ENCODE measurements at places on chromosomes 4 and X.

DNA sequence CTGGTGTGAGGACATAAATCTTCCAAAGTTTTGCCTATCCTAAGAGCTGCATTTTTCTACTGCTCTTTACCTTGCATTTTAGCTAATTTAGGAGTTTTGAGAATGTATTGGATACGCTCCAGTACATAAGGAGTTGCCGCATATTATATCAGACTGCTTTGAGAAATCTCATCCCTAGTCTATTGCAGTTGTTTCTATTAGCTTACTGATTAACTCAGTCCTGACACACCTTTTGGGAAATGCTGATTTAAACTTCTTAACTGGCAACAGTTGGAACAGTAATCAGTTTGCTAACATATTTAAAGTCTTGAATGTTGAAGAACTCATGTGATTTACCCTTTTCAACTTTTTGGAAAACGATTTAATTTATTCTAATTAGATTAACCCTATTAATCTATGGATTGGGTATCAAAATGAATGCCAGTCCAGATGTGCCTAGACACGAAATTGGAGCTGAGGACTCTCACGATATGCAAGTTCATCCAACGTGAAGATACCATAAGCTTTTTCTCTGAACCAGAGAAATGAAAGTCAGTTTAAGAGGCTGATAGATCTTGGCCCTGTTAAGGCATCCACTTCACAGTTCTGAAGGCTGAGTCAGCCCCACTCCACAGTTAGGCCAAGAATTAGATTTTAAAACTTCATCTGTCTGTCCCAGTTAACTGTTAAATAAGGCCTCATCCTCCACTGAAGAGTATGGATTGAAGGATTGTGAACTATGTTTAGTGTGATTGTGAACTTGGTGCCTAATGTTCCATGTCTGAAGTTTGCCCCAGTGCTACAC, 90.0 kb downstream of the MAOA start:
- no peak for DNase-seq

DNA sequence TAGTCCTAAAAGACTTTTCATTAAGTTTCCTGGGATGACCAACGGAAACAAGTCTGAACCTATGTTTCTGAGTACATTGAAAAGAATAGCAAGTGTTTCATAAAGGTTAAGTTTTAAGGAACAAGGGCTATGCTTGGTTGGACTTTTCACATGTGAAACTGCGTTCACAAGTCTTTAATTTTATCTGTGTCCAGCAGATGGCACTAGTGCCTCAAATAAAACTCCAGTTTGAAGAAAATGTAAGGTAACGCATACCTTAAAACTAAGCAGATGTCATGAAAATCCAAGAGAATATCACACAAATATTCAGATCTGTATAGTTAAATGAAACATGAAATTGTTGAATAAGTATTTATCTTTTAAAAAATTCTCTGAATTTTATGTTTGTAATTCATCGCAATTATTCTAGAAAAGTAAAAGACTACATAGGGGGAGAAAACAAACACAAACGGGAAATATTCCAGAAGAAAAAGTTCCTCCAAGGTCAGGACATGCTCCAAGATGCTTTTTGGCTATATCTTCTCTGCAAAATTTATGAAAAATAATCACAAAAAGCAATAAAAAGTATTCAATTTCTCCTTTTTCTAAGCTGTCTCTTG, 89.6 kb upstream of the MAD2L1 start:
- no peak for DNase-seq

GRCh38 chrX:107758231-107758766, 17.3 kb downstream of the TSC22D3 start:
- no peak for DNase-seq

DNA sequence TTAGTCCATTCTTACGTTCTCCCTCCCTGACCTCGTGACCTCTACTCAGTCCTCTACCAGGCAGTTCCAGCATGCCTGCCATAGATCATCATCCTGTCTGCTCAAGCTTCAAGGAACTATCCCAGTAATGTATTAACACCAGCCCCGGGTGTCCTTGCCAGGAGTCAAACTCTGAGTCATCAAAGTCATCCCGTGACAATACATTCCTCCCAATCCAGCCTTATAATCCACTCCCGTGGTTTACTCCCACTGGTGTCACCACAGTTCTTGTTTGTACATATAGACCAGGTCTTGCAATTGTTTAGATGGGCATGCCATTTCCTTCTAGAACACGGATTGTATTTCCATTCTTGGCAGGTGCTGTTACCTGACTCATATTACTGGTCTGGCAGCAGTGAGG, 68.7 kb upstream of the TAB3 start:
- DNase-seq = no peak

GRCh38 chr4:64144994-64145393, 264.3 kb downstream of the TECRL start:
- DNase-seq = no peak

- no peak for DNase-seq
These were observed 30.4 kb upstream of the UBE2NL start for GRCh38 chrX:143853488-143853887.

DNA sequence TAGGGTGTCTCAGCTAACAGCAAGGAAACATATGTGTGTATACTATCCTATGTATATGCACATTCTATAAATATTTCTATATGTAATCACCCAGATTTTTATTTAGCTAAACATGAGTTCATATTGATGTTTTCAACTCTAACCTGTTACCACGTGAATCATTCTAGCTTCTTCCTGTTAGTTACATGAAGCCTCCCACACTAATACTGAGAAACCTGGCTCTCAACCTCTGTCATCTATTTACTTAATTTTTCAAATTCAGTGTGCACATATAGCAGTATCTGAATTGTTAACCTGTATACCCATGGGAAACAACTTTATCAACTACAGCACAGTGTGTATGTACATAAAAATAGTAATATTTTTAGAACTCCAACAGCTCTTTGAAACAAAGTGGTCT, 57.3 kb downstream of the KLF8 start:
- no peak for DNase-seq

DNA sequence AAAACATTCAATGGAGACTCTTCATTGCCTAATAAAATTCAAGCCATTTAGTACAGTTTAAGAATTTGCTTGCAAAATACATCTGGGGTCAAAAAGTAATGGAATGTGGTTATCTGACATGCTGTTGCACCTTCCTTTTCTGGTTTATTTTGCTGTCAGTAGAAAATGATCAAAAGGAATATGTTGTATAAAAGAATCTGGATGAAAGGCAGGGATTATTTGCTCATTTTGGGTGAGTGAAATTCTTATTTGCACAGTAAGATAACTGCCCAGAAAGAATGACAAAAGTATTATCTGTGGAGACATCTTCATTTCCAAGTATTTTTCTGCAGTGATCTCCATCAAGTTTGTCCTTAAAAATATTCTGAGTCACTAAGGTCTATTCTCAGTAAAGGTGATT, 30.4 kb downstream of the BOD1L1 start:
- DNase-seq = no peak

GRCh38 chrX:7127056-7127455, 20.5 kb upstream of the STS start:
- DNase-seq = no peak

GRCh38 chr4:90159193-90159592, 32.0 kb downstream of the CCSER1 start:
- DNase-seq = no peak

- no peak for DNase-seq
These were observed 1.7 kb downstream of the GALNT7 start for GRCh38 chr4:173170182-173170778.

GRCh38 chr4:101337688-101338087, 9.6 kb downstream of the PPP3CA start:
- DNase-seq = no peak

GRCh38 chr4:1746265-1746691, 25.0 kb downstream of the TACC3 start:
- DNase-seq = peak; percentile 88

GRCh38 chrX:108945883-108946523, 209.6 kb upstream of the IRS4 start:
- DNase-seq = no peak

DNA sequence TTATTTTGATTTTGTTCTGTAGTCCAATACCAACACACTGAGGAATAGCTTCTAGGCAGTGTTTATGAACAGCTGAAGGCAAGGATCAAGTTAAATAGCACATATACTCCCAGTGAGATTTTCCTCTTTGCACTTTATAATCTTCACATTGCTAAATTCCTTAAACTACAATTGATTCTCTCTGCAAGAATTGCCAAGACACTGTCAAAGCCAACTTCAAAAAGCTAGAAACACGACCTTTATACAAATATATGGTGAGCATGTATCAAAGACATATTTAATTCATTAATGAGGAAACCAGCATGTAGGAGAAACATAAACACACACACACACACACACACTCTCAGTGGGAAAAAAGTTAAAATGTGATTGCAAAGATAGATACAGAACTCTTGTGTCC, 86.4 kb upstream of the FAM9C start:
- no peak for DNase-seq

DNA sequence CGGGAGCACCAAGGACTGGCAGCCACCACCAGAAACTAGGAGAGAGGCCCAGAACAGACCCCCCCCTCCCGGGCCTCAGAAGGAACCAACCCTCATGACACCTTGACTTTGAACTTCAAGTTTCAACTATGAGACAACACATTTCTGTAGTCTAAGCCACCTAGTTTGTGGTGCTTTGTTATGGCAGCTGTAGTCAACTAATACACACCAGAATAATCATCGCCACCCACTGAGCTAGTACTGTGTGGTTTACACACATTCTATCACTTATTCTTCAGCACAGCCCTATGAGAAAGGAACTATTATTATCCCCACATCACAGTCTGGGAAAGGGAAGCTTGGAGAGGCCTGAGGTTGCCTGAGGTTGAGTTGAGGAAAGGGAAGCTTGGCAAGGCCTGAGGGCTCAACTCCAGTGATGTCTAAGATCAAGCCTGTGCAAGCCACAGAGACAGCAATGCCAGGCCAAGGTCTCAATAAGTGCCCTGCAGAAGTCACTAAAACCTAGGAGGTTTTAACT, 126.6 kb downstream of the FHDC1 start:
- DNase-seq = no peak

GRCh38 chr4:52840531-52841370, 21.4 kb upstream of the RASL11B start:
- DNase-seq = no peak

- no peak for DNase-seq
These were observed 767.8 kb upstream of the TENM3 start for GRCh38 chr4:181475359-181475758.

DNA sequence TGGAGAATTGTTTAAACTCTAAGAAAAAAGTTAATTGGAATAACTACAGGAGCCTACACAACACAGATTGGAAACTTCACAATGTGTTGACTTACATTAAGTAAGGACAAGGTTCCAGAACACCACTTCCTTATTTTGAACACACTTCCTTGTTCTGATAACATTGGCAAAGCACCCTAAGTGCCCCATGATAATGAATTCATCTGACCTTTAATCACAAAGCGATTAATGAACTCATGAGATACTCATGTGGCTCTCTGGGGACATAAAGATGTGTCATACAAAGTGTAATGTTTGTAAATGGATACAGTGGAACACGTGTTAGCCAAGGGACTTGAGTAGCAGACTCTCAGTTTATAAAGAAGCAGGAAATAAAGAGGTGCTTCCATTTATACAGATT, 69.0 kb upstream of the ATOH1 start:
- no peak for DNase-seq

DNA sequence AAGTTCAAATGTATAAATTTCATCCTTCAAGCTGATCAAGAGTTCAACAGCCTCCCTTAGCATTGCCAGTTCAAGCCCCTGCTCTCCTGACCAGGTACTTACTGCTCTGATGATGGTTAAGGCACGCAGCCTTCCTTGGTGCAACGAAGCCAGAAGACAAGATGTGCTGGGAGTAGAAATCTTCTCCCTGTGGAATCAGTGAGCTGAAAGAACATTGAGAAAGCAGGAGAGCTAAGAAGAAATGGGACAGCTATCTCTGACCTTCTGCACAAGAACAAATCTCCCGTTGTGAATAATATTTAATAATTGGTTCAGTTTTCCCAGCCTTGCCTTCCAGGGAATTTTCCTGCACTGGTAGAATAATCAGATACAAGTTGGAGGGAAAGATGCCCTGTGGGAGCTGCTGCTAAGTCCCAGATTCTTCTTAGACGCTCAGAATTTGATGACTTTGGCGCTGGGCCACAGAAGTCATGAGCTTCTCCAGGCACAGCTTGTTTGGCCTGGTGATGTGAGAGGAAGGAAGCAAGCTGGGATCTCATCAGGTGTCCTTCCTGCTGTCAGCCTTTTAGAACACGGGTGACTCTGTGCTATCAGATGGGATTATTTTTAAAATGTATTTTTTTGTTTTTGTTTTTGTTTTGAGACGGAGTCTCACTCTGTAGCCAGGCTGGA, 77.8 kb downstream of the CD38 start:
- no peak for DNase-seq

- DNase-seq = no peak
These were observed 222.5 kb downstream of the AFF2 start for GRCh38 chrX:148722966-148723365.

DNA sequence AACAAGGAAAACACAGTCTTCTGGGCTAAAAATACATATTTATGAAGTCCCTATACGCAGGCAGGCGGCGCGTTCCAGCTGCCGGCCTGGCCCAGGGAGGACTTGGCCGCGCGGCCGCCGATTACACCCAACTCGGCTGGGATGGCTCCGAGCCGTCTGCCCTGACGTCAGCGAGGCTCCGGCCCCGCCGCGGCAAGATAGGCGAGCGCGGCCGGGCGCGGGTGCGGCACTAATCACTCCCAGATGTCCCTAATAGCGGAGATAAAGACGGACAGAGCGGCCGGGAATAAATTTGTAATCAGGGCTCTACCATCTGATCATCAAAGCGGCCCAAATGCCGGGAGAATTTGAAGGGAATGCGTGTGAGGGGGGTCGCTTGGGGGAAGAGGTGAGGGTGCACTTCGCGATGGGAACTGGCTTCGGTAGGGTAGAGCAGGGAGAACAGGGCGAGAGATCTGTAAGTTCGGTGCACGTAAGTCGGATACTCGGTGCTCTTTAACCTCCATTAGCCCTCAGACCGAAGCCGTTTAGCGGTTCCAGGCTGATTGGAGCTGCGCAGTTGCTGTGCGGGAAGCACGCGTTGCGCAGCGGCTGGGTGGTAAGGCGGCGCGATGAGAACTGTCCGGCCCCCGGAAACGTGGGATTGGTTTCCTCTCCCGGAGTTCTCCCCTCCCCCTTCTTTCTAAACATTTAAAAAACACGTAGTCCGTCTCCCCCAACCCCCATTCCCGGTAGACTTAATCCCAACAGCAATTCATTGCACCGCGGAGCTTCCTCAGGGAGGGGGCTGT, 7.7 kb downstream of the HAND2 start:
- DNase-seq = peak; percentile 93

DNA sequence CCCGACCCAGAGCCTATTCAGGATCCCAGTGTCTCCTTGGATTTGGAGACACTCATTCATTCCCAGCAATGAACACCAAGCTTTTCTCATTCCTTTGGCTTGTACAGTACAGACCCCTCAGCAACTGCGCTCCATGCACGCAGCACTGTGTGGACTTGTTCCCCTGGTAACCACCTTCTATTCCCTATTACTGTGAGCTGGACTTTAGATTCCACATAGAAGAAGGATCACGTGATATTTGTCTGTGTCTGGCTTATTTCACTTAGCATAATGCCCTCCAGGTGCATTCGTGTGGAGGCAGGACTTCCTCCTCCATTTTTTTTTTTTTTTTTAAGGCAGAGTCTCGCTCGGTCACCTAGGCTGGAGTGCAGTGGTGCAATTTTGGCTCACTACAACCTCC, 106.4 kb downstream of the PHKA2 start:
- DNase-seq = no peak

GRCh38 chrX:2709556-2709955, 18.5 kb downstream of the CD99 start:
- DNase-seq = no peak

GRCh38 chrX:147322496-147322895, 508.0 kb upstream of the CXorf51A start:
- DNase-seq = no peak
